Lower leg skin (tissue), 4 donors: ENCODE measurements at places on chromosomes 2 and 18. TPM values are rescaled to one million over a fixed set of nuclear protein-coding genes. Genes with fewer than 3 reads are reported as not detected.

DNA sequence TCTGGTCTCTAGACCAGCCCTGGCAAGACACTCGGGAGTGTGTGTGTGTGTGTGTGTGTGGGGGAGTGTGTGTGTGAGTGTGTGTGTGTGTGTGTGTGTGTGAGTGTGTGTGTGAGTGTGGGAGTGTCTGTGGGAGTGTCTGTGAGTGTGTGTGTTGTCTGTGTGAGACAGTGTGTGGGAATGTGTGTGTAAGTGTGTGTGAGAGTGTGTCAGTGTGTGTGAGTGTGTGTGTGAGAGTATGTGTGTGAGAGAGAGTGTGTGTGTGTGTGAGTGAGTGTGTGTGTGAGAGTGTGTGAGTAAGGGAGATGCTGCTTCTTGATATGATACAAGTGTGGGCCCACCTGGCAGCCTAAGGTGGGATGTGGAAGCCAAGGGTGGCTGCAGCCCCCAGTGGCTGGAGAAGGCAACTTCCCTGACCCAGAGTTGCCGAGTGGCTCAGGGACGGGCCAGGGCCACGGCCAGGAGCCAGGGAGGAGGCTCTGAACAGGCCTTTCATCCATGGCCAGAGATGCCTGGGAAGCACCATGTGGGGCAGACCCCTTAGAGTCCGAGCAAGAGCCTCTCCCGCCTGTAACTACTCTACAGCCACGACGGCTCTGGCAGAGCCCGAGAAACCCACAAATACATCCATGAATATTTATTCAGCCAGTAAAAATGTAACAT lies 159.3 kb upstream of the MYCN start:
- DNase-seq: no peak

DNA sequence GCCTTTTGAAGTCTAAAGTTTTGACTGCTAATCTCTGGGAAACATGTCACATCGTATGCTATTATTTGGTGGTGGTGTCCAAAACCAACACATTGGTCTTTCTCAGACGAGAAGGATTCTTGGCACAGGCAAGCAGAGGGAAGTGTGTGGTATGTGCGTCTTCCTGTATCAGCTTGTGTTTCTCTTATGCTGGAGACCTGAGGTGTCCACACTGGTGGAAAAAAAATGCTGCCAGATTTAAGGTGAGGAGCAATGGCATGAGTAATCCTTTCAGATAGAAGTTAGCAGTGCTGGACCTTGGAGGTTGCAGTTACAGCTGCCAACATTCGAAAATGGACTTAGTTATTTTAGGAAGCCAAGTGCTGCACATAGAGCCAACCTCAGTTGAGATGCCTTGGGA lies 11.7 kb upstream of the FHL2 start:
- no peak for DNase-seq

DNA sequence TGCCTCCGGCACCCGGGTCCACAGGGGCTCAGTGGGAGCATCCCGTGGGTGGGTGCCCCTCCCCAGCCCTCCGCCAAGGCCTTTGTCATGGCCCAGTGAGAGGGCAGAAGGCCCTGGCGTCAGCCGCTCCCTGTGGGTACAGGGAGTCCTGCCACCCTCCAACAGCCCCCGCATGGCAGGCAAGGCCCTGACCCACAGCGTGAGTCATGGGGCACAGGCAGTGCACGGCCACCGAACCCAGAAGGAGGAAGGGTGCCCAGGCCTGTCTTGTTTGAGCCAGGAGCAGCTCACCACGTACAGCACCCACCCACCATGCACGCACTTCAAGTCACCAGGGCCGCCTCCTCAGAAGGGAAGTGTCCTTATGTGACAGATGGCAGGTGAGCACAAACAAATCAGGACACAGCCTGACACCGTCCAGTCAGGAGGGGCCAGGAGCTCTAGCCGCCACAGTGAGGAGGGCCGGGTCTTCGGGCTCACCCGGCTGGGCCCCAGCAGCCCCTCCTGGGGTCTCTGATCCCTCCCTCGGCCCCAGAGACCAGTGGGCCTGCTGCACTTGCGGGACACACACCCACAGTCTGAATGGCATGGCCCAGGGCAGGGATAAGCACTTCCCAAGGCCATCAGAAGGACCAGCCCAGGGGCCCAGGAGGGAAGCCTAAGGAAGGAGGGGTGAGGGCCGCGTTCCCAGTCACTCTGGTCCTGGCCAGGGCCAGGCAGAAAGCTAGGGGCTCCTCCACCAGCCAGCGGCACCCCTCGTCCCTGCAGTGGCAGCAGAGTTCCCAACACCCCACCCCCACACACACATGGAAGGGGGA lies 25.8 kb downstream of the BIN1 start:
- DNase-seq: no peak

- DNase-seq: no peak
Measured at GRCh38 chr2:133884739-133885381, 316.6 kb upstream of the NCKAP5 start.

DNA sequence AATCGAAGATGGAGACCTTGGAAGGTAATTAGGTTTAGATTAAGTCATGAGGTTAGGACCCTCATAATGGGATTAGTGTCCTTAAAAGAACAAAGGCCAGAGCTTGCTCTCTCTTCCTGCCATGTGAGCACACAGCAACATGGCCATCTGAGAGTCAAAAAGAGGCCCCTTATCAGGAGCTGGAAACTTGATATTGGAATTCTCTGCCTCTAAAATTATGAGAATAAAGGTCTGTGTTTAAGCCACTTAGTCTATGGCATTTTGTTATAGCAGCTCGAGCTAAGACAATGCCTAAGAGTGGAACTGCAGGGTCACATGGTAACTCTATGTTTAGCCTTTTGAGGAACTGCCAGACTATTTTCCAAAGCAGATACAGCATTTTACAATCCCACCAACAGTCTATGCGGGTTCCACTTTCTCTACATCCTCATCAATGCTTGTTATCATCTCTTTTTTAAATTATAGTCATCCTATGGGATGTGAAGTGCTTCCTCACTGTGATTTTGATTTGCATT lies 42.4 kb downstream of the THADA start:
- DNase-seq: no peak

DNA sequence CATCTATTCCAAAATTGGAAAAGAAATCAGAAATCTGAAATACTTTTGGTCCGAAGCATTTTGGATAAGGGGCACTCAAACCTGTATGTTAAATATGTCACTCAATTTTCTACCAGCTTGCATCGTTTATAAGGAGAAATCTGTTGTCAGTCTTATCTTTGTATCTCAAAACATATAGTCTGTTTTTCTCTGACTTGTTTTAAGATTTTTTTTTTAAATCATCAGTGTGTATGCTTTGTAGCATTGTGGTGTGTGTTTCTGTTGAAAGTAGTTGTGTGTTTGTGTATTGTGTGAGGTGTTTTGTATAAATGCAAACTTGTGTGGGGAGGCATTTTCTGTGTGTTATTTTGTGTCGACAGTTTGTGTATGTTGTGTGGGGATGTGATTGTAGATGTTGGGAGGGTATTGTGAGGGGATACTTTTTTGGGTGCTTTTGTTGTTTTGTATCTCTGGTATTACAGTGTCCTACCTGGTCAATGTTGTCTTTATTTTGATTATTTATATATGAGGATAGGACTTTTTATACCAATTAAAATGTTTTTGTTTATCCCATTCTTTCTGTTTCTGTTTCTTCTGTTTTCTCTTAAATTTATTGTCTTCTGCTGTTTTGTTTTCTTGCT lies 30.9 kb downstream of the SMCHD1 start:
- no peak for DNase-seq

DNA sequence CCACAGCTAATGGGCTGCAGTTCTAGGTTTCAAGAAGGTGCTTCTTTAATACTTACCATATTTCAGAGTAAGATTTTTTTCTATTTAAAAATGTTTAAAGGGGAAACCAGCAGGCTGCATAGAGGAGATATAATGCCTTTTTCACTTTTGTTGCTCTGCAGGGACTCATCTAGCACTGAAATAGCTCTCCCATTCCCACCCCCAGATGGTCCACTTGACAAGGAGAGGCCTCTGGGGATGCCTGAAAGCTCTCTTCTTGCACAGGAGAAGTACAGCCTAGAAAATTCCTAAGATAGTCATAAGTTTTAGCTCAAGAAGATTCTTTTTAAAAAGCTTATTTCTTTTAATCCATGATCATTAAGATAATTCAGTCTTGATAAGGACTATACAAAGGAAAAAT lies 126.4 kb downstream of the CDH2 start:
- DNase-seq: no peak

The CHRND gene
- total RNA-seq: not detected

DNA sequence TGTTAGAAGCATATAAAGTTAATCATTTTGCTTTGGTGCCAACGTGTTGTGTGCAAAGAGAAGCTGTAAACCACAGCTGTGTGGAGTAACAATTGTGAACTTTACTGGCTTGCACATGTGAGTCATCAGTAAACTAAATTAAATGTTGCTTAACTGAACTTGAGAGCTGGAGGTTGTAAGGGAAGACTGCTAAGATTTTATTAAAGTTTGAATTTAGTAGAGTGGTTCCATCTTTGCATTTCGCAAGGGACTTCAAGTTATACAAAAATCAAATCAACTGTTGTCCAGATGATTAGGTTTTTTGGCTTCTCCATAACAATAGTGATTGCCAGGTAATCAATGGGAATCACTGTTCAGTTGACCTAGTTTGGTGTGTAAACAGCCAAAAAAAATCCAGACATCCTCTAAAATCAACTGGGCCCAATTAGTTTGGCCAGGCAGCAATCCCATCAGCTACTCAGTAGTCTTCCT lies 247.4 kb downstream of the MYO3B start:
- no peak for DNase-seq

GRCh38 chr2:48812416-48812815 lies 56.9 kb upstream of the LHCGR start:
- DNase-seq: no peak

DNA sequence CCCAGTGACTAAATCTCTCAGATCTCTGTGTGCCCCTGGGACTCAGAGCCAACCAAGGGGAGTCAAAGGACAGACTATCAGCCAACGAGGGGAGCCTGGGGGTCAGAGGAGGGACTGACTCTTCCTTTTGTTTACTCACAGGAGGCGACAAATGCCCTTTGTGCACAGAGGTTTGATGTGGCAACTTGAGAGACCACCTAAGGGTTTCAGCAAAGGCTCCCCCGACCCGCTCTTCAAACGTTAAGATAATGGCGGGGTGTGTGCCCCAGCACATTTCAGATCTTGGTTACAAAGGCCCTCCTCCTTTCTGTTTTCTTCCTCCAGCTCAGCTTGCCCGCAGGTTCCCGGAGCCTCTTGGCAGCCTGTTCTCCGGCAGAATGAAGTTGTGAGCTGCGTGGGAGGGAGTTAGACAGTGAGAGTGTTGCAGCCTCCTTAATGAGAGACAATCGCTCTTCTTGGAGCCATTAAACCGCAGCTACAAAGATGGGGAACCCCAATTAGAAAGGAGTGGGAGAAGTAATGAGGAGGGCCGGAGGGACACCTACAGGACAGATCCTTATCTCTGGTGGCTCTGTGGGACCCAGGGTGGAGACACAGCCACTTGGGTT lies 76.2 kb downstream of the KIAA2012 start:
- DNase-seq: peak; percentile 27

- no peak for DNase-seq
Measured at GRCh38 chr18:79517341-79517740, 121.6 kb downstream of the NFATC1 start.

The RESP18 gene
- not detected for total RNA-seq

The MFSD2B gene
- total RNA-seq: not detected
